CD4-positive, alpha-beta T cell treated with Interleukin-10 for 1 hour (primary cell): ENCODE measurements at places on chromosomes 1 and 21.

DNA sequence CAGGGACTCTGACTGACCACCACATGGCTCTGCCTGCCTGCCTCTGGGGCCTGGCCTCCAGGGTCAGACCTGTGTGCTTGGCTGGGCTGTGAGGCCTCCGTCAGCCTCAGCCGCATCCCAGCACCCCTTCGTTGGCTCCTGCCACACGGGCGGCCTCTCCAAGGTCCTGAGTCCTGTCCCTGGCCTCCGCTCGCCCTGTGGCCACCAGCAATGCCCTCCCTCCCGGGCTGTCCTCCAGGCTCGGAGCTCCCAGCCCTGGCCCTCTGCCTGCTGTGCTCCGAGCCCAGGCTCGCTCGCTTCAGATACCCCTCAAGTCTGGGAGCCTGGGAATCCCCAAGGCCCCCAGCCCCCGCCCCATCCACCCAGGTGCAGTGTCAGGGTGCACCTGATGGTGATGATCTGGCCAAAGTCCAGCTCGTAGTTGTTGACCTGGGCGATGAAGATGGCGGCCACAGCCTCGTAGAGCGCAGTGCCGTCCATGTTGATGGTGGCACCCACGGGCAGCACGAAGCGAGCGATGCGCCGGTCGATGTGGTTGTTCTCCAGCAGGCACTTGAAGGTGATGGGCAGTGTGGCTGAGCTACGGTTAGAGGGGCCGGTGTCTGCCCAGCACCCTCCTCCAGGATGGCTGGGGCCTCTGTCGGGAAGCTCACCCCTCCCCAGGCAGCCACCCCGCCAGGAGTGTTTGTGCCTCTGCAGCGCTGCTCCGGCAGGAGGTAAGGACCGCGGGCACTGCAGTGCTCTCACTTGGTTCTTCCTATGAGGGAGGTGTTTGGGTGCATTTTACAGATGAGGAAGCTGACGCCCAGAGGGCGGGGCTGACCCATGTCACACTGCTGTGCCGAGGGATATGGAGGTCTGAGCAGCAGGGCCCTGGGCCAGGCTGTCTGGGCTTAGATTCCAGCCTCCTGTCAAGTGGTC lies 28.5 kb downstream of the PODN start:
- DNase-seq = peak; percentile 11

GRCh38 chr1:229101011-229101871 lies 169.7 kb upstream of the RAB4A start:
- DNase-seq = no peak

- DNase-seq = no peak
Observed at GRCh38 chr1:156101880-156102279, 12.6 kb upstream of the LMNA start.

- no peak for DNase-seq
Observed at GRCh38 chr1:36122062-36123030, 2.7 kb downstream of the COL8A2 start.

GRCh38 chr1:27940297-27940696 lies 5.5 kb downstream of the SMPDL3B start:
- peak; percentile 83 for DNase-seq

DNA sequence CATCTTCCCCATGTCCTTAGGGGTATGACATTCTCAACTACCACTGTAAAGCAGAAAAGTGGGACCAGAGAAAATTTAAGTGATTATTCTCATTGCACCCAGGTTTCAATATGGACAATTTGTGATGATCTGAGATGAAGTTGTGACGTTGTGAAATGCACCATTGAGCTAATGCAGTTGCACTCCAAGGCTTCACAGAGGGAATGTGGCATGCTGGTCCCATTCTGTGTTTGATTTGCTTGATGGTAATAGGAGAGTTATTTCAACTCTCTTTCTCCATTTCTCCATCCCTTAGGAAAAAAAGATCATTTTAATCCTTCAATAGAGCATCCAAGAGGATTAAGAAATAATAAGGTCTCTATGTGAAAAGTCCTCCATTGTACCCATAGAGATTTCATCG lies 136.6 kb downstream of the SLC30A10 start:
- DNase-seq = no peak

GRCh38 chr1:4120557-4121292 lies 220.7 kb upstream of the C1orf174 start:
- no peak for DNase-seq

GRCh38 chr1:24875991-24876506 lies 54.0 kb downstream of the RUNX3 start:
- no peak for DNase-seq

GRCh38 chr1:29504709-29505410 lies 268.5 kb downstream of the PTPRU start:
- DNase-seq = no peak

DNA sequence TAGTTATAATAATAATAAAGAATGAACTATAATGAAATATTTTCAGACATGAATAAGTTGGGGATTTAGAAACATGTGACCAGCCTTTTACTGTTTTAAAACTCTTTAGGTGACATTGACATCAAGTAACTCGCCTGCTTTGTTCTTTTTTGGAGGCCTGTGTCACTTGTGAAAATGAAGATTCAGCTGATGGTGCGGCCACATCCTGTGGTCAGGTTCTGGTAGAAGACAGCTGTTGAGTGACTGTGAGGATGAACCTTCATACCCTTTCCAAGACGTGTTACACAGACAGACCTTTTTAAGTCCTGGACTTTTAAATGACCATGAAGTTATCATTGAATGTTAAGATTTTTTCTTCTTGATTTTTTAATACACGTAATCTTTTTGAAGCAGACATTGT lies 10.3 kb downstream of the UTS2 start:
- no peak for DNase-seq
